Right renal pelvis (tissue), 4 donors: ENCODE measurements at places on chromosomes 11 and 22.

GRCh38 chr11:36417154-36417553 lies 92.9 kb downstream of the TRAF6 start:
- DNase-seq = no peak

DNA sequence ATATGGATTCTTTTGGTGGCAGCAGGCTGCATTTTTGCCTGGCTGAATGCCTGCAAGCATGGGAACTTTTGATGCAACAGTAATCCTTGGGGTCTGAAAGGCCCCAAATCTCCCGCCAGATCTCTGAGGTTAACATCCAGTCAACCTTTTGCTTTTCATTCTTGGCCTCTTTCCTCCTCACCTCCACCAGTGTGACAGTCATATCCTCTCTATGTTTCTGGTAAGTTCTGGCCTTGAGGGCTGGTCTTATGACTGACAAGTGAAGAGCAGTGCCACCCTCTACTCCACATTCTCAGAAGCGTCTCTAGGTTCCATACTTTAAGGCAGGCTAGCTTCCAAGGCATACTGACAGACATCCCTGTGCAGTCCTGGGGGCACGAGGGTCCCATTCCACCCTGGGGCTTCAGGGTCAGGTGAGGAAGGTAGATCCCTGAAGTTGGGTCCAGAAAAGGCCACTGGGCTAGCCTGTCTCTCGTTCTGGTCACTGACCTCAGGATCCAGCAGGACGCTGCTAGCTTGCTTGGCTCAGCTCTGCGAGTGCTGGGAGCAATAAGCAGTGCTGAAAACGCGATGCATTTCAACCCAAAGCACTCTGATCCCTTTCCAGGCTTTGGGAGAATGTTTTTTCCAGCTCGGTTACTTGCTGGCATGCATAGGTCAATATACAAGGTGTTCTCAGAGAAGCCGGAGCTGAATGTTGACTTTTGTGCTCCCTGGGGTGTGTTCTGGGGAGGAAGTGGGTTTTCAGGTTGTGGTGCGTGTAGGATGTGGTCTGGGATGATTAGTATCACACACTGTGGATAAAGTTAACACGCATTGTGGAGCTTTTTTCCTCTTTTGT lies 75.2 kb downstream of the PTPRJ start:
- DNase-seq = peak; percentile 41

DNA sequence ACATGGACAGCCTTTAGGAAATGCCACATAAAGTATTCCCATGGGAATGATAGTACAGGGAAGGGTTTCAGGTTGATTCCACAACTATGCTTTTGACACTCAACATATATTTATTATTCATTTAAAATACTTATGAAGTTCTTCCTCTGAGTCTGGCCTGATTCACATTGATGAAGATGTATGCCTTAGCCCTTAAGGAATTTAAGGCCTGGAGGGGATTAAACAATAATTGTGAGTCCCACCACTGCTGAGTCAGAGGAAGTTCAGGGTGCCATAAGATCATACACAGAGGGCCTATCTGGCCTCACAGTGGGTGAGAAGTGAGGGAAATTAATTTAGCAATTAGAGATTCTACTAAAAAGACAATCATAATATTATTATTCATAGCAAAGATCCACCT lies 161.1 kb upstream of the SNX19 start:
- no peak for DNase-seq

- peak; percentile 44 for DNase-seq
Observed at GRCh38 chr11:123509737-123510578, 79.9 kb downstream of the GRAMD1B start.

DNA sequence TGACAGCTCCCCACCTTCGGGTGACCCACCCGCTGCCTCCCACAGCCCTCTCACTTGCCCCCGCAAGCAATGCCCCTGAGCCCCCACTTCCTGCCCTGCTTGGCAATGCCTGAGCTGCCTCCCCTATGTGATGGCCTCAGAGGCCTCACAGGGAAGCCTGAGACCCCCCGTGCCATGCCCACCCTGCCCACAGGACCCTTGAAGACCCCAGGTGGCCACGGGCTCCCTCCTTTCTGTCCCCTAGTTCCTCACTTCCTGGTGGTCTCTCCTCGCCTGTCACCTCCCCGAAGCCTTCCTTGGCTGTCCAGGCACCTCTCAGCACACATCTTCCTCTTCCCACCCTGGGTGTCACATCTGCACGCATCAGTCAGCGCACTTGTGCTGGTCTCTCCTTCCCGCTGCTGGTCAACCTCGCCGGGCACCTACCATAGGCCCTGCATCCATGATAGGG lies 90.5 kb downstream of the BRD1 start:
- no peak for DNase-seq

DNA sequence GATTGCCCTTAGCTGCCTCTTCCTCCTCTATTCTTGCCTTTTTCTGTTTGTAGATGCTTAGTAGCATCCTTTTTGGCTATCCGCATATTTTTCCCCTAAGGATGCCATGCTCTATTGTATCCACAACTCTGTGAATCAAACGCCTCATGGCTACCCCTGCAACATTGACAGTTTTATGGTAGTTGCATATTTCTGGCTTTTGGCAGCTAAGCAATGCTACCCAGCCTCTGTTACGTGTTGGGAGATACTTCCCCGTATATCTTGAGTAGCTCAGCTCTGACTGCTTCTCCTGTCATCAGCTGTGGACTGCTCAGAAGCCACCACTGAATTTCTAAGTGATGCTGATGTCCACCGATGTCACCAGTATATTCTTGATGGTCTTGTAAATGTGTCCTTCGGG lies 15.1 kb upstream of the SLC3A2 start:
- DNase-seq = no peak

- DNase-seq = no peak
Observed at GRCh38 chr11:88313441-88313840, 24.1 kb downstream of the CTSC start.

GRCh38 chr11:78907636-78908035 lies 333.0 kb upstream of the NARS2 start:
- no peak for DNase-seq

DNA sequence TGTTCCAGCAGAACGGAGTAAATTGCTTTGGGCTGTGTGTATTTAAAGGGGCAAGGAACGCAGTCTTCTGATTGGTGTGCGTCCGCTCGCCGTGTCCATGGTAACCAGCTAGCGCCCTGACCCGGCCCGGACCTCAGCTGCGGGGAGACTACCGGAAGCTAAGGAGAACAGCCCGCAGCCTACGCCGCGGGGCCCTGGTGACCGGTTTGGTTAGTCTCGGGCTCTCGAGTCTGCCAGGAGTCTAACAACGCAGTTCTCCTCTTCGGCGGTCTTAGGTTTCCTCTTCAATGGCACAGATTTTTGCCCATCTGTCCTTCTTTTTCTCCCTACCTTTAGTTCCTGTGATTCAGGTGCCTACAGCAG lies 3.5 kb upstream of the OR56A3 start:
- no peak for DNase-seq

DNA sequence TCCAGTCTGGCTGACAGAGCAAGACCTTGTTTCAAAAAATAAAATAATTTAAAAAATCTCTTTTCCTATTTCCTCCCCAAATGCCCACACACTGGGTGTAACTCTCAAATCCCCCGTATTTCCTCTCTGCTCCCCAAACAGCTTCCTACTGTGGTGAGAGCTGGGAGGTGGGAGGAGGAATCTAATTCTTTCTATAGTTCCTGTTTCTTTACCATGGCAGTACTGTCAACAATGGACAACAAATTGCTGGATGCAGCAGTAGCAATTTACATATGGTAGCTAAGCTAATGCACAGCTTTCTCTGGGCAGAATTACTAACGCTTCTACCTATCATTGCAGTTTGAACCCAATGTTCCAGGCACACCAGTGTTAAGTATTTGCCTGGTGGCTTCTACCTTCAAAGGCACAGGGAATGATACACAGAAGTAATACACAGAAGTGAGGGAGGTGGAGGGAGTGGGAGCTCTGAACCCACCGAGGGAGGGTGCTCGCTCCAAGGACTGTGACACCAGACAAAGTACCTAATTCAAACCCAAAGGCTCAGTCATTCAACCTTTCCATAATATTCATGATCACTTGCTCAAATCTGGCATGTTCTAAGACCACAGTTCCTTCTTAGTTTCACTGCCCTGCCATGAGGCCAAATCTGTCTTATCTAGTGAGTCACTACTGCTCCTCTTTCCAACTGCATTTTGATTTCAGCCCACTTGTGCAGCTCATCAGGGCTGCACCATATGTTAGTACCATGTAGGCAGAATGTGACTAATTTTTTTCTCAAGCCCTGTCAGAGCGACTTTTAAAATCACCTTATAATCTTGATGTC lies 37.9 kb downstream of the CELF1 start:
- DNase-seq = no peak

DNA sequence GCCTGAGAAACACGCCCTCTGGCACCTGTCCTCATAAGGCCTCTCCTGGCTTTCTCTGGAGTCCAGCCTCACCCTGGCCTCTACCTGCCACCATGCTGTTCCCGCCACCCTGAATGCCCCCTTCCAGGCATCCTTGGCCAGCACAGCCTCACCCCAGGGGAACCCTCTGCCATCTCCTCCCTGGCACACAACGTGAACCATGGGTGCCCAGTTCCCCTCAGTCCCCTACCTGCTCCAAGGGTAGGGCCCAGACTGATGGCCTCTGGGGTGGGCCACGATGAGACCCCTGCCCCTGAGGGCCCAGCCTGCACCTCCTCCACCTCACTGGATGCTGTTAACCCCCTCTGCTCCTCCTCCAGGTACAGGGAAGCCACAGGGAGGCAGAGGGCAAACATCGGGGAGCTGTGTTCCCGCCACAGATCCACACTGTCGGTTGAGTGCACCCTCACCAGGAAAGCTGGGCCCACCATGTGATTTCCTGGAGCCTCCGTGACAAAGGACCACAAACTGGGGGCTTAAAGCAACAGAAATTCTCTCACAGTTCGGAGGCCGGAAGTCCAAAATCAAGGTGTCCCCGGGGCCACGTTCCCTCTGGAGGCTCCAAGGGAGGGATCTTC lies 169.6 kb downstream of the BRD1 start:
- DNase-seq = no peak

GRCh38 chr22:49099089-49099488 lies 728.6 kb downstream of the BRD1 start:
- DNase-seq = no peak

DNA sequence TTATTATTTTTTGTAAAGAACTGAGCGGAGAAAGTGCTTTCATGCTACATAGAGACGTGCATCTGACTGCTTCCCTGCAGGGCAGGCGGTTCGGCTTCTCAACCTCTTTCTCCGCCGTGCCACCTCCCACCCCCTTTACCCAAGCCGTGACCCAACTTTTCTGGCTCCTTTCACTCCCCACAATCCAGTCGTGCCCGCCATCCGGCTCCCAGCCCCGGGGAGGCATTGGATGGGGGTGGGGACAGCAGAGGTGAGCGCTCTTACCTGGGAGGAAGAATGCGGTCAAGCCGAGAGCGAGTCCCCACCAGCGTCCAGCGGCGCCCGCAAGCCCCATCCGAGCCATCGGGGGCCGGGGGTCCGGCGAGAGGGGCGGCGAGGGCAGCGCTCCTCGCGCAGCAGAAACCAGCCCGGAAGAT lies 781 bp downstream of the NECTIN1 start:
- DNase-seq = no peak
